Activated CD8-positive, alpha-beta memory T cell treated with anti-CD3 and anti-CD28 coated beads for 4 hours (primary cell): ENCODE measurements at places on chromosomes 7 and 10.

- no peak for DNase-seq
These were observed at the start of gene MYOZ1 for GRCh38 chr10:73641328-73642060. TSS of gene MYOZ1 (minus strand) at chr10:73641474. CDS start at chr10:73640017, 1,457 bp downstream.

DNA sequence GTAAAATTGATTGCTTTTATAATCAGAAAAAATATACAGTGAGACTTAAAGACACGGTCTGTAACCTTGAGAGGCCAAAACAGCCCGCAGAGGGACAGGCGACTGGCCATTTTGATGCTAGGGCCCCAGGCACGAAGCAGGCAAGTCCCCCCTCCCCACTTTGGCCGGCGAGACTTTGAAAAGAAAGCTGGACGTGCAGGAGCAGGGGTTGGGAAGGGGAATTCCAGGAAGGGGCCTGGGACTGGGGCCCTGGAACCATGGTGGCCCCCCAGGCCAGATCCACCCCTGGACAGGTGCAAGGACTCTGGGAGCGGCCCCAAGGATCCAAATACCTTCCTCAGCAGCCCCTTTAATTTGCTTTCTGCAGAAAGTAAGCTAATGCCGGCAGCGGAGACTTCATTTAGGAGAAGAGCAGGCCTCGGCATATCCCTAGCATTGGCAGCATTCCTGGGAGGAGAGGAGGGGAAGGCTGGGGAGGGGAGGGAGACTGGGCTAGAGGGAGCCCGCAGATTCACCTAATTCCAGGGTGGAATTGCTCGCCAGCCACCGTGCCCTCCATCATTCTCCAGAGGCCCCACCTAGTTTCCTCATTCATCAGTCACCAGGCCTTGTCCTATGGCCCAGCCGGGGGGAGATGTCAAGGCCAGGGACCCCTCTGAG lies 24.9 kb upstream of the TNRC18 start:
- no peak for DNase-seq

DNA sequence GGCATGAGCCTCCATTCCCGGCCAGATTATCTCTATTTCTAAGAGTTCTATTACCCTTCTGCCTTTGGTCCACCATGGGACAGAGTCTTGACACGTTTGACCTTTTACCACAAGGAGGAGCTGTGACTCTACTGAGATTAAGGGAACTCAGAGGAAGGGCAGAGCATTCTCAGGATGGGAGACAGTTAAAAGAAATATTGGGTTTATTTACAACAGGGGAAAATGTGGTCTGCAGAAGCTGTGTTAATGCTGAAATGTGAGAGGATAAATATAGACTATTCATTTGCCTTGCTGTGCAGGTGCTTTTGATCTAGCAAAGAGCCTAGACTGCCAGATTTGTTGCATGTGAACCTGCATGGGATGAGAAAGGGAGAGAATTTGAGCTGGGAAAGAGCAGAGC lies 45.8 kb upstream of the PRSS58 start:
- DNase-seq = no peak

DNA sequence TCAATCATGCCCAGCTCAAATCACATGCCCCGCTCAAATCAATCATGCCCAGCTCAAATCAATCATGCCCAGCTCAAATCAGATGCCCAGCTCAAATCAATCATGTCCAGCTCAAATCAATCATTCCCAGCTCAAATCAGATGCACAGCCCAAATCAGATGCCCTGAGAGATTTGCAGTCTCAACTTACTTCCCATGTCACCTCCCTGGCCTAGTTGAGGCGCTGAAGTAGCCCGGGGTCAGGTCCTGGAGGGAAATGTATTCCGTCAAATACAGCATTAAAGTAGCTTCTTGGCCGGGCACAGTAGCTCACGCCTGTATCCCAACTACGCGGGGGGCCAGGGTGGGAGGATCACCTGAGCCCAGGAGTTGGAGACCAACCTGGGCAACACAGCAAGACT lies 15.7 kb upstream of the PRKAR1B start:
- no peak for DNase-seq

DNA sequence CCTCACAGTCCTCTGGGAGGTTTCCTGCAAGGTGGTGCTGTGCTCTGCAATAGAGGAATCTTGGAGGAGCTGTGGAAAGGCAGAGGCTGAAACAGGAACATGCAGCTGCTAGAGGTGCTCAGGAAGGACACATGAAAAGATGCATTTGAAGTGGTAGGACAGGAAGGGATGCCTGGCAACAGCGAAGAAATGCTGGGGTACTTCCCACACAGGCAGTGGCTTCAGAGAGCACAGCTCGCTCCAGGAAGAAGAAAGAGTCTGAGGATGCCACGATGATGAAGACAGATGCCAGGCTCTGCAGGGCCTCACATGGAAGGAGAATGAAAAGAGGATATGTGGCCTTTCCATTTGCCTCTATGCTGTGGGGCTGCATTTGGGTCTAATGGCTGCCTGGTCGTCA lies 77.0 kb upstream of the TMEM72 start:
- no peak for DNase-seq

- DNase-seq = no peak
These were observed 340.8 kb upstream of the KIAA1217 start for GRCh38 chr10:23868121-23868520.

GRCh38 chr7:151539088-151539671 lies 19.5 kb upstream of the RHEB start:
- no peak for DNase-seq

DNA sequence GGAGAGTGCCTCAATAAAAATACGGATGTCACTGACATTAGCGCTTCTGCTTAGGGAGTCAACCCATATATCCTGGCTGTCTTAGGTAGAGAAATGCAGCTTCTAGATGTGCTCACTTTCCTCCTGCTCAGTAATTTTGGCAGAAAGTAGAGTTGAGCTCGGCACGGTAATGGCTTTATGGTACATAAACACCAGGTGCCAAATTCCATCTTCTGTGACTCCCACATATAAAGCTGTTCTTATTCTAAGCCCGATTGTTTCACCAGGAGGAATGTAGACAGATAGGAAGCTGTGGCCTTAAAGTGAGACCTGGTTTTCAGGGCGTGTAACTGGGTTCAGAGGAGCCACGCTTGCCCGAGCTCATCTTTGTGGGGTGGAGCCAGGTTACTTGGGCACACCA lies 143.7 kb downstream of the CREB5 start:
- no peak for DNase-seq

DNA sequence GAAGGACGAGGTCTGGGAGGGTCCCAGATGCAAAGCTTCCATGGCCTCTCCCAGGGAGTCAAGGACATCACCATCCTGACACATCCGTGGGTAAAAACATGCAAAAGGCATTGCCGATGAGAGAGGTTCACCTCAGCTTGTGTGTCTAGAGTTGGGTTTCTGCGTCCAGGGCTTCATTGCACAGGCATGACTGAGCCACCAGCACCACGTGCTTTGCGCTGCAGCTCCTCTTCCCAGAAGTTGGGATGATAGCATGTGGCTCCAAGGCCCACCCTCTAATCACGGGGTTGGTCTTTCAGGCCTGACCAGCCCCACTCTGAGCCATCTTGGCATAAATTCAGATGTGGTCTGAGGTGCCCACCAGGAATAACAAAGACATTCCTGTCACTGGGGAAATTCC lies 7.1 kb upstream of the RASGEF1A start:
- DNase-seq = no peak

DNA sequence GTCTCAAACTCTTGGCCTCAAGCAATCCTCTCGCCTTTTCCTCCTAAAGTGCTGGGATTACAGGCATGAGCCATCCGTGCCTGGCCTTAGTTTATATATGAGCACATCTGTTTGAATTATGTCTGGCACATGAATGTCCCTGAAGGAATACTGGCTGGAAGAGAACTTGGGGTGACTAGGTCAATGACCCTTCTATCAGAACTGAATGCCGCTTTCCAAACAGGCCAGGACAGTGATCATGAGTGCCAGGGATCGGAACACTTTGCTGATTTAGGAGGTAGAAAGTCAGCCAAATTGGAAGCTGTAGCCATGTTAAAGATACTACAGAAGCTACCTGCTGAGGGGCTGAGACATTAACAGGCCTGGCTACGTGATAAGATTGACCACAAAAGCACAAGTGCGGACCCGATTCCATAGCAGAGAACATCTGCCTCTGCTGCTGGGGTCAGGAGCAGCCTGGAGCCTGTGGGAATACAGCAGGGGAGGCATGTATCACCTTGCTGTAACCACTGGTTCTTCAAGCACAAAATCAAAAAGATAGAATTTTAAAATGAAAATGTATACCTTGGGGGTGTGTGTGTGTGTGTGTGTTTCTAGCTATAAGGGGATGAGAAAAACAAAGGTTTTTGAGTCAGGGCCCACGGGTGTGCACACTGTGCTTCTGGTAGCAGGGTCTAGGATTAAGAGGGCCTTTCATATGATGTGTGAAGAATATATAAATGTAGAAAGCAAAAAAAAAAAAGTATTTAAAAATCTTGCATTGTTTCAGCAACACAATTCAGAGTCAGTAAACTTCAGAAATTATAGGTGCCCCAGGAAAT lies 293.7 kb downstream of the BBS9 start:
- no peak for DNase-seq

DNA sequence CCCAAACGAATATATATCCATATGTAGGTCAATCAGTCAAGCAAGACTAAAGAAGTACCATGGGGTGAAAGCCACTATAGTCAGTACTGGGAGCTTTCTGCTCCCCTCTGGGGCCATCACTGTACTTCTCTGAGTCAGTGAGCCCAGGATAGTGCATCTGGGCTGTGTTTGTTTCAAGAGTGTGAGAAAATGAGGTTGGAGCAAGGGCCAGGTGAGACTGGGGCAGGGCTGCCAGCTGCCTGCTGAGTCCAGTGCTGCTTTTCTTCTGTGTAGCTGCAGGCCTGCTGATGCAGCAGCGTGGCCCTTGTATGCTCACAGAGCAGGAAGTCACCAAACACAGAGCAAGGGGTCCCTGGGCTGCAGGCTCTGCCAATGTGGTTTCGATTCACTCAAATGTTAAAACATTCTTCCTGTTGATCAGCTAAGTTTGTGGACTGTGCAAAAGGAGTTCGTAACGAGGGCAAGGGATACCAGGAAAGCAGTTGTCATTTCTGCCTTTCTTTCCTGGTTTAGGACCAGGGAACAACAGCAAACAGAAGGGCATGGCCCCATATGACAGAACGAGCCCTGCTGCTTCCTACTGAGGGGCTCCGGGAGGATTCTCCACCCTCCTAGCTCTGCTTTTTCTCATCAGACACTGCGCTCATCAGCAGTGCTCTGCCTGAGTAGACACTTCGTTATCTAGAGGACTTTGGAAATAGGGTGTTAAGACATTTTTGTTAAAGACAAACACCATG lies 65.4 kb upstream of the TNS3 start:
- no peak for DNase-seq

- no peak for DNase-seq
These were observed 3.2 kb upstream of the DGKB start for GRCh38 chr7:14905764-14906163.

GRCh38 chr7:36986511-36986933 lies 262.2 kb upstream of the AOAH start:
- no peak for DNase-seq

DNA sequence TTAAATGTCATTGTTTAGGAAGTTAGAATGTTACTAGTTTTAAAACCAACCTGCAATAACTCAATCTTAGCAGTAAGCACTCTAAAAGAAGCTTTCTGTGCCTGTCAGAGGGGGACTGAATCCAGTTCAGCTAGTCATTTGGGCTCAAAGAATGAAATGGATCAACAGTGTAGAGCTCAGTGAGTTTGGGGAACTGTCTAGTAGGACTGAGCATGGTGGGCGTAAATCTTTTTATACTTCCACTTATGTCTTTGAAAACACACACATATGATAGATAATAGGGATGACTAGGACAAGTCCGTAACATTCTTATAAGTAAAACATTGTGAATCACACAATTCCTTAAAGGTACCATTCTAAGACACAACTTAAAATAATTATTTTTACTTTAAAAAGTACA lies 11.5 kb downstream of the GSAP start:
- DNase-seq = no peak

DNA sequence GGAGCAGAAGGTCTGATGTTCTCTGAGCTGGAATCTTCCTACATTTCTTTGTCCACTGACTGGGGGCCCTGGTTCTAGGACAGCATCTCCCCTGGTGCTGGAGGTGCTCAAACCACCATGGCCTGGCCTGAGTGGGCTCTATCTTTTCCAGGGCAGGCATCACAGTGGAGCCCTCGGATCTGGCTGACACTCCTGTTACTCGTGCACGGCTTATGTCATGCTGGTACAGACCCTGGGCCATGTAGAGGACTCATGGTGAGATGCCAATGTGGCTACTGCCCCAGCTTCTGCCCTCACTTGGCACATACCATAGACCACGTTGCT lies 96.0 kb downstream of the HIPK2 start:
- DNase-seq = no peak

GRCh38 chr10:84605802-84606201 lies 277.4 kb downstream of the CCSER2 start:
- no peak for DNase-seq

GRCh38 chr7:71661671-71662224 lies 529.8 kb downstream of the GALNT17 start:
- no peak for DNase-seq

GRCh38 chr7:94425546-94425945 lies 30.9 kb downstream of the COL1A2 start:
- DNase-seq = no peak

DNA sequence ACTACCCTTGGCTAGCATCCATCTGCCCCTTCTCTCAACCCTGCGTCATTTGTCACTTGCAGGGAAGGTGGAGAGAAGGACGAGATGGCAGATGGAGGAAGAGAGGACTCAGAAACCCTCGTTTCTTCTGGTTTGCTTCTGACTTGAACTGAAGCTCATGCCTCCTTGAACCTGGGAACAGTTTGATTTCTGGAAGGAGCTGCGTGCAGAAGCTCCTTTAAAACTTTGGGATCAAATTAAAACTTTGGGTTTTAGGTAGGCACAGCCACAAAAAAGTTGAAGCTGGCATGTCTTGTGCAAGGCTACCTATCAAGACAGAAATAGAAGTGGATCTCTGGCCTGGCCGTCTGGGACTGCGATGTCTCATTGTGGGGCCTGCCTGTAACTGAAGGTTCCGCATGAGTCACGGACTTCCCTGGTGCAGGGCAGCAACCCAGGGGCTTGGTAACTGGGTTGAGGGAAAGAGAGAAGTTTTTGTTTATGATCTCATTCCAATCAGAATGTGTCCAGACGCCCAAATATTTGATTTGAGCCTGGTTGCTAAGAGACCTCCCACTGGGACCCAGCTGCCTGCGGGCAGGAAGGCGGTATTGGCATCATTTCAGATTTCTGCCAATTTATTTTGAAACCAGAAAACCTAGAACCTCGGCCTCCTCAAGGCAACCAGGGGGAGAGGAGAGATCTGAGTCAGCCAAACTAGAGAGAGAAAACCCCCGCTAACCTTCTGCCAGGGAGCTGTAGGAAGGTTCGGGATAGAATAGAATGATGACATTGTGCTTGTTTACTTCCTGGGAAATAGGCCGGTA lies 15.8 kb upstream of the CAMK1D start:
- DNase-seq = no peak

GRCh38 chr10:27911539-27911938 lies 87.3 kb downstream of the ODAD2 start:
- no peak for DNase-seq

- DNase-seq = no peak
These were observed 142.0 kb upstream of the PRKCQ start for GRCh38 chr10:6721964-6722615.

DNA sequence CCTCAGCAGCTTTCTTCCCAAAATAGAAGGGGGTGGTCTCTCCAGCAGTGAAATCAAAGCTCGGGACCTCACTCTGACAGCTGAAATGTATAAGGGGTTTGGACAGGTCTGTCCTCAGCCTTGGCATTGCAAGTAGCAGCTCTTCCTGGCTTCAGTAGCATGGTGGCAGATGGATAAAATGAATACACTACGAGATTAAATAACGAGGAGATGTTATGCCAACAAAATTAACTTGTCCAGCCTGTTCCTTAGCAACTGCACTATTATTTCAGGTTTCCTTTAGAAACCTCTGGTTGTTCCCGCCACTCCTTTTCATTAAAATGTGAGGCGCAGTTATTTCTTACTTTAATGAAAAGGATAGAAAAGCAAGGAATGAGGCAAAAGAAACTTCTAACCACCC lies 24.9 kb downstream of the PRLHR start:
- no peak for DNase-seq
